ENCODE measurements at places on chromosomes 11 and 22. TPM values are rescaled to one million over a fixed set of nuclear protein-coding genes. Genes with fewer than 3 reads are reported as not detected.

The FOLR1 gene
- total RNA-seq = 0.38 TPM

GRCh38 chr11:111124724-111125123 lies 120.8 kb upstream of the POU2AF2 start:
- no peaks in the 10 kb centered on the region for H3K27me3 ChIP-seq
- H3K36me3 ChIP-seq = no peaks in the 10 kb centered on the region
- H3K4me1 ChIP-seq = peaks cover 40% of the 10 kb centered on the region
- DNase-seq = no peak
- no peak overlapping the region for H3K27ac ChIP-seq
- no peak overlapping the region for H3K4me3 ChIP-seq

DNA sequence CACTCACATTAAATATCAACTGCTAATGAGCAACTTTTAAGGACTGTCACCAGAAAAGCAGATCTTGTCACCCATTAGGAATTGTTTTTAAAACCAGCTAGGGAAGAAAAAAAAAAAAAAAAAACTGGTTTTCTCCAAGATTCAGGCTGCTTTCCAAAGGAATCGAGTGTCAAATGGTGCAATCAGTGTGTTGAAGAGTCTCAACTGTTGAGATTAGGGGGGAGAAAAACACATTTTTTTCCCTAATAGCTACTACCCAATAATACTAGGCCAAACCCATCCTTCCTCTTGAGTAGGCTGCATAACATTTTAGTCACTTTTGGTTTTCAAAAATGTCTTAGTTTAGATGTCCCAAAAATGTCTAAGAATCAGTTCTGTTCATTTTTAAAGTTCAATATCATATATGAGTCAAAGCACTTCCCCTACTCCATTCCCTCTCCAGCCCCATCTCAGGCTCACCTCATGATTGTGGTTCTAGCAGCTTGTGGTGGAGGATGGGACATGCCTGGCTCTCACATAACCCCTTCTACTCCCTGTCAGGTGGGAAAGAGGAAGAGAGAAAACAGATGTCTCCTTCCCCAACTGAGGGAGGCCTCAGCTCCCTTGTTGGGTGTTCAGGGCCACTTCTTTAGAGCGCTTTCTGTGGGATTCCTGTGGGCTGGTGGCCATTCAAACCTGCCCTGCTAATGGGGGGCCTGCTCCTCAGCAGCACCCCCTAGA lies 193.6 kb downstream of the CWF19L2 start:
- no peaks in the 10 kb centered on the region for H3K4me1 ChIP-seq
- no peak overlapping the region for H3K27ac ChIP-seq
- no peak for DNase-seq

DNA sequence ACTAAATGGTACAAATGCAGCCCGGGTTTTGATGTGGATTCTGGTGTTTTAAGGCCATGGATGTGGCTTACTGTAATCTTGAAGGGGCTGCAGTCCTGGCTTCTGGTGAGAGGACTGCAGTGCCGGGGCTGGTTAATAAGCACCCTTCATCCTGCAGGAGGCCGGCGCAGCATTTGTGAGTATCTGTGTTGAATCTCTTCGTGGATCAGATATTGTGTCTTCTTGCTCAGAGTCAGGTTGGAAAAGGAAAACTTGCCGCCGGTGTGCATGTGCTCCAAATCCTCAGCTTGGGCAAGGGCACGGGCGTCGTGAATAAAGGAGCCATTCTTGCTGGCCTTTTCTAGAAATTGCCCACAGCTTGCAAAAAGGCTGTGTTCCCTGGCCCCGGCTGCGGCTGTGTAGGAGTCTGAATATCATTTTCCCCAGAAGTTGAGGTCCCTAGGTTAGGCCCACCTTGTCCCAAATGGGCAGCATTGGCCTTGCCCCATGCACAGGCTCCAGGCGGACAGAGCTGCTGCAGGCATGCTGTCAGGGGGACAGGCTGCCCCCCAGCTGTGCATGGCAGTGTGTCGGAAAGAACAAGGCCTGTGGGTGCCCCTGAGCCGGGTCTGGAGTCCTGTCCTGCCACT lies 28.9 kb upstream of the PARVB start:
- DNase-seq = no peak
- peak overlapping the region; percentile 52 for H3K4me3 ChIP-seq
- H3K27ac ChIP-seq = no peak overlapping the region
- H3K27me3 ChIP-seq = no peaks in the 10 kb centered on the region
- peaks cover 2% of the 10 kb centered on the region for H3K4me1 ChIP-seq
- H3K36me3 ChIP-seq = peaks cover 23% of the 10 kb centered on the region

DNA sequence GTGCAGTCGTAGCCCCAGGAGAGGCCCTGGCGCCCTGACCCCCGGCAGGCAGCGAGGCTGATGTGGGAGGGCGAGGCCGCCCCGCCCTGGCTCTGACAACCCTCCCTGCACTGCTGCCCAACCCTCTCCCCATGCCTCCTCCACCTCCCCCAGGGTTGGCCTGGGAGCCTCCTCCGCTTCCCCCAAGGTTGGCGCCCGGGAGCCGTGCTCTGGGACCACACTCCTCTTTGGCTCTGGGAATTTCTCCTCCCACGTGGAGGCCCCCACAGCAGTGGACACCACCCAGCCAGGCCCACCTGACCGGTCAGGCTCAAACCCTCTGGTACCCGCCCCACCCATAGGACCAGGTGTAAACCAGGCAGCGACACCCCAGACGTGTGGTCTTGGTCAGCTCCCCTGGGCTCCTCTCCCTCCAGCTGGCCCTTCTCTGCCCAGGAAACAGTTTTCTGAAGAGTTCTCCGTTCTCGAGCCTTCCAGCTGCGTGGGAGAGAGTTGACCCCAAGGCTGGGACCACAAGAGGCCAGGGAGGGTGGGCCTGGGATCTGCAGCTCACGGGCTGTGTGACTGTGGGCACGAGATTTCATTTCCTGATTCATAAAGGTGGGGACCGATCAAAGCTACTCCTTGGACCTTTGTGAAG lies 39.5 kb upstream of the BRSK2 start:
- no peak for DNase-seq
- no peak overlapping the region for H3K27ac ChIP-seq

Measured in esophagus squamous epithelium (tissue), 5 donors.